ENCODE measurements at places on chromosomes 13 and 19.

DNA sequence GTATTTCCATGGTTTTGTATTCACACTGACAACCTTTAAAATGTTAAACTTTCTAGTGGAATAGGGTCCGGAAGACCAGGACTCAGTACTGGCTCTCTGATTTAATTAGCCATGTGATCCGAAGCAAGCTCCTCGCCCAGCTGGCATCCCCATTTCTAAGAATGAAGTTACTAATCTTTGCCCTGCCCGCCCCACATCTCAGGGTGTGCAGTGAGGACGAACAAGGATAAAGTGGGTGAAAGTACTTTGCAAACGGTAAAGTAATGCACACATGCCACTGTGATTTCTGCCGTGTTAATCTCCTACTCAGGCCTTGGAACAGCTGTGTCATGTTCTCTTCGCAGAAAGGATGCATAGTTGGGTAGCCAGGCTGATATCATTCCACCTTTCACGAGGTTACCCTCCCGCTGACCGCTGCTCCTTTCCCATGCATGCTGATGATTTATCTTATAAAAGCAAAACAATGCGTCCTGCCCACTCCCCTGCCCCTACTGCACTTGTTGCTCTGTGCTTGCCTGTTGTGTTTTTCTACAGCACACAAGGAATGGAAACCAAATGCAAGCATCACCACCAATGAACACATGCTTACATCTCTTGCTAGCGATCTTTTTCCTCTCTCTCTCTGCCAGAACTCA is 539.0 kb downstream of the EFNB2 start:
- DNase-seq = no peak

DNA sequence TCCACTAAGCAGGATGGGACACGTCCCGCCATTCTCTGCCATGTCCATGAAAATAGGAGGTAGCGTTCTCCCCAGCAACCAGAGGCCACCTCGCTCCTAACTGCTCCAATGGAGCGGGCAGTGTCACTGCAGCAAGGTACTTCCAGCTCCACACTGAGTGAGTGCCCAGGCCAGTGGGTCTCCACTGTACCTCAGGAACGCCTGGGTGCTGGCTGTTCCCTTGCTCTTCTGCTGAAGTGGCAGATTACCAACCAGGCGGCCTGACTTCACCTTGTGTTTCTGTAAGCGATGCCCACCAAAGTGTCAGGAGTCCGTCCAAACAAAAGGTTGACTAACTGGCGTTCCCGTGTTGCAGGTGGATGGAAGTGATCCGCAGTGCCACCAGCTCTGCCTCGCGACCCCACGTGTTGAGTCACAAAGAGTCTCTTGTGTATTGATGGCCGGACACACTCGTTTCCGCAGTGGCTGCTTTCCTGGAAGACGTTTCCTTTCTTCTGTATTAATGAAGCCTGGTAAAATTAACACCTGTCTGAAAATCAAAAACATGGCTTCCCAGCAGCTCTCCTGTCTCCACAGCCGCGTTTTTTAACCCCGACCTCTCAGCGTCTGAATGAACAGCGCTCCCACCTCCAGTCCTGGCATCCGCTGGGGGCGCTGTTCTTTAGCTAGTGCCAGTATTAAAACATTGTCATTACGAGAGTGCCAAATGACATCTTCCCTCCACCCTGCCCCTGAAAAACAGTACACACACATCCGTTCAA is 128.8 kb downstream of the STK24 start:
- DNase-seq = no peak

DNA sequence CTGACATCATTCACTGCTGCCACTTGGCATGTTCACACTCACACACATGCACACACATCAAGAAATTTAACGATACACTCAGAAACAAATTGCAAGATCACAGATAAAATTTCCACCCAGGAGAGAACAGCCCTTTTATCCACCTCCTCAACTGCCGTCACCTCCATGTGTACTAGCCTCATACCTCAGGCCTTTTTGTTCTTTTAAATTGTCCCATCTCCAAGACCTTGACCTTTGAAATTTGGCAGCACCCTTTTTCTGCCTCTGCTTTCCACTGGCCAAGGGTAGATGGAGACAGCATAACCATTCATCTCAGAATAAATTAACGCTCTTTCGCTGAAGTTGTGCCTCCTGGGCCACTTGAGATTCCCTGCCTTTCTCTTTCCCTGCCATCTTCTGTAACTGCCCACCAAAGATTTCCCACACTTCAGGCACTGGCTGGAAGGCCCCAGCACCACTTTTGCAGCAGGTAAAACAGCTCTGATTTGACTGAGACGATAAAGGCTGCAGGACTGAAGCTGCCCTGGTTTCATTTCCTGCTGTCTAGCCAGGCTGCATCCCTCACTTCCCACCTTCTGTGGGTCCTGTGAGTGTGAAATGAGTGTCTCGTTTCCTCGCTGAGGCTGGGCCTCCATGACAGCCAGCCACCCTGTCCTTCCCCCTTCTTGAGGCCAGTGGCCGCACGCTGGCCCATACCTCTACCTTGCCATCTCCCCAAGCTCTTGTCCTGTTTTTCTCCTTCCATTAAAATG is 39.3 kb downstream of the MBNL2 start:
- no peak for DNase-seq

DNA sequence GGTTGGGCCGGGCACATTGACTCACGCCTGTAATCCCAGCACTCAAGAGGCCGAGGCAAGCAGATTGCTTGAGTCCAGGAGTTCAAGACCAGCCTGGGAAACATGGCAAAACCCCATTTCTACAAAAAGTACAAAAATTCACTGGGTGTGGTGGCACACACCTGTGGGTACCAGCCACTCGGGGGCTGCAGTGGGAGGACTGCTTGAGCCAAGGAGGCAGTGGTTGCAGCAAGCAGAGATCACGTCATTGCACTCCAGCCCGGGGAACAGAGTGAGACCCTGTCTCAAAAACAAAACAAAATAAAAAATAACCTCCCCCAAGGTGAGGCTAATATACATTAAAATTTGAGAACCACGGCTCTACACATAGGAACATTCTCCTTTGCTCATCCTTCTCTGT is 24.9 kb downstream of the NLRP13 start:
- no peak for DNase-seq

GRCh38 chr13:51370811-51371210 is 31.3 kb downstream of the SERPINE3 start:
- no peak for DNase-seq

- no peak for DNase-seq
Observed at GRCh38 chr13:111225810-111226546, 94.5 kb upstream of the TEX29 start.

GRCh38 chr19:5364674-5365073 is 24.1 kb upstream of the PTPRS start:
- no peak for DNase-seq

- no peak for DNase-seq
Observed at GRCh38 chr13:109389892-109390345, 396.5 kb downstream of the IRS2 start.

DNA sequence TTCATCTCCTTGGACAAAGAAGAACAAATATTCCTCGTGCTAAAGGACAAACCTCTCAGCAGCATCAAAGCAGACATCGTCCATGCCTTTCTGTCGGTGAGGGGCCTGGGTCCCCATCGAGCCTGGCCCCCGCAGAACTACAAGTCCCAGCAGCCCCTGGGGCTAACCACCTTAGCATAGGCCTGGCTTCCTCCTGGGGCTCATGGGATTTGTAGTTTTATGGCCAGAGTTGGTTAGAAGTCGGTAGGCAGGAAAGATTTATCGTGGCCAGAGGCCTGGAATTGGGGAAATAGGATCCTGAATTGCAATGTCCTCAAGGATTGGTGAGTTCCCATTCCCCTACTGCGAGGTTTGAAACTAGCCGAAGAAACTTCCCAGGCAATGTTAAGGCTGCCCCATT is 19.6 kb downstream of the TMEM150B start:
- DNase-seq = peak; percentile 22
